ENCODE measurements at places on chromosomes 5 and 9.

- DNase-seq = peak; percentile 47
These were observed 72.7 kb downstream of the ZFAND5 start for GRCh38 chr9:72292256-72292682.

GRCh38 chr5:142057697-142058056 is 44.9 kb upstream of the GNPDA1 start:
- no peak for DNase-seq

DNA sequence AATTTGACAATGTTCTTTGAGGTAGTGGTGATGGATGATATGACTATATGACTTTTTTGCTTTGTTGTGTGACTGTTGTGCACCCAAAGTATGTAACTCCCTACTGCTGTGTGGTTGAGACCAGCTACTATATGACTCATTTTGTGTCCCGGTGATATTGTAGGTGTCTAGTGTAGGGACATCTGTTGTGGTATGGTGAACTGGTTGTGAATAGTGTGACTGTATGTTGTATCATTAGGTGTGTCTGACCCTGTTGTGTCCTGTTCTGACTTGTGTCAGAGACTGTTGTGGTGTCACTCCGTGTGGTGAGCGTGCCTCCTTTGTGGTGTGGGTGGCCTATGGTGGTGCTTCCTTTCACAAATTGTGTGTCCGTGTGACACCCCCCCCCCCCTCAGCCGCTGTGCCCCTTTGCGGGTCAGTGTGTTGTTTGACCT is 11.2 kb upstream of the CXXC5 start:
- DNase-seq = peak; percentile 75

DNA sequence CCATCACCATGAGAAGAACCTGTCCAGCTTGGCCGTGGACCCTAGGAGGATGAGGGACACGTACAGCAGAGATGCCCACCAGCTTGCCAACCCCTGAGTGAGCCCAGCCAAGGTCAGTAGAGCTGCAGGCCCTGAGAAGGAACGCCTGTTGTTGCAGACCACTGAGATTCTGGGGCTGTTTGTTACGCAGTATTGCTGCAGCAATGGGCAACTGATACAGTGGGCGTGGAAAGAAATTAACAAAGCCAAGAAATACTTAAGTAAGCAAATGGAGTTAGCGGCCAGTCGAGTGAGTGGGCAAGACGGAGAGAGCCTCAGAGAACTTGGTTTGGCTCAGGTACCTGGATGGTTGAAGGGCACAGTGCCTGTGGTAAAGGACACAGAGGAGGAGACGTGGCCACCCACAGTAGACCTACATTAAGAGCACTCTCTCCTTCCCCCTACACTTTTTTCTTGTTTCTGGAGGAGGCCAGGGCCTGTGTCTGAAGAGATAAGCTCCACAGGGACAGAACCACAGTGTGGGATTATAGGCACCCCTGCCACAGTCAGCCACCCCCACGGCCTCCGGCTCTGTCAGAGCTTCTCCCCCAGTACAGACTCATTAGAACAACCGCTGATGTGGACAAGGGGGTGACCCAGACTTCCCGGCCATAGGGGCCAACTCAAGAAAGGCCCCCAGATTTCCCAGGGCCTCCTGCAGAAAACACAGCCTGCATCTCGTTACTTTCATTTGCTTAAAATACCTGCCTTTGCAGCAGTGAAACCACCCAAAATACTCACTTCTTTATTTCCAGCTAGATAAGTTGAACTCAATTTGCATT is 40.1 kb upstream of the GRHPR start:
- no peak for DNase-seq

DNA sequence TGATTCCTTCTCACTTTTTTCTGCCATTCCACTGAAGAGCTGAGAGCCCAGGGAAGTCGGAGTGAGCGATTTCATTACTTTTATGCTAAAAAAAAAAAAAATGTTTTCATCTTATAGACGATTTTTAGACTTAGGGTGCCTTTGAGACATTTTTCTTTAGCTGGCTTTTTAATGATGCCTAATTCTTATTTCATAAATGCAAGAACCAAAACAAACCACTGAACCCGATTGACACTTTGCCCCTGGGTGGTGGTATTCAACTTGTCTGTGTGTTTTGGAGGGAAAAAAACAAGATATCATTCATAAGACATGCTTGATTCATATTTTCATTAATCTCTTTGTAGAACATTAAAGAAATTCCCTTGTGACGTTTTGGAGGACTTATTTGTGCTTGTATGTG is 2.4 kb downstream of the TLE4 start:
- no peak for DNase-seq

GRCh38 chr5:41334221-41334620 is 120.9 kb upstream of the C6 start:
- no peak for DNase-seq

GRCh38 chr5:160970605-160971191 is 118.7 kb upstream of the ATP10B start:
- no peak for DNase-seq

- DNase-seq = no peak
These were observed 83.5 kb upstream of the HSPA9 start for GRCh38 chr5:138658676-138659075.

- no peak for DNase-seq
These were observed 419.4 kb downstream of the MTRR start for GRCh38 chr5:8288334-8288733.

- no peak for DNase-seq
These were observed 44.2 kb downstream of the FAF2 start for GRCh38 chr5:176492431-176492830.

- DNase-seq = no peak
These were observed 94.5 kb downstream of the CFAP90 start for GRCh38 chr5:7756453-7756852.

- DNase-seq = no peak
These were observed 34.9 kb upstream of the BASP1 start for GRCh38 chr5:17182494-17182893.

- no peak for DNase-seq
These were observed 258.1 kb downstream of the MSX2 start for GRCh38 chr5:174982485-174982884.

GRCh38 chr9:121192959-121193640 is 8.6 kb downstream of the RAB14 start:
- DNase-seq = no peak

- no peak for DNase-seq
These were observed 151.0 kb downstream of the MYO10 start for GRCh38 chr5:16784843-16785791.

- no peak for DNase-seq
These were observed 73.7 kb downstream of the PPARGC1B start for GRCh38 chr5:149803641-149804468.

DNA sequence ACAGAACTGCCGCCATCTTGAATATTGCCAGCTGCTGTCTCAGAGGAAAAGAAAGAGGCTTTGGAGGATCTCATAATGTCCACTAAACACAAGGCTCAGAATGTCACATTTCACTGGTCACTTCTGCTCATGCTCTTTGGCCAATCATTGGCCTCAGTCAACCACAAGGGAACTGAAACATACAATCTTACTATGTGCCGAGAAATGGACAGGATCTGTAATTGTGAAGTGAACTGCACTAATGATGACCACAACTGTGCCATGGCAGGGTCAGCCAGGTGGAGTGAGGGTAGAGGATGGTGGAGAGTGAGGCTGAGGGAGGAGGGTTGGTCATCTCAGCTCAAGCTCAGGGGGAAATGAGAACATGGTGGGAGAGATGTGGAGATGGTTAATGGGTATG is 32.8 kb downstream of the GDNF start:
- no peak for DNase-seq

- no peak for DNase-seq
These were observed 205.8 kb downstream of the TMEM38B start for GRCh38 chr9:105900123-105900522.

DNA sequence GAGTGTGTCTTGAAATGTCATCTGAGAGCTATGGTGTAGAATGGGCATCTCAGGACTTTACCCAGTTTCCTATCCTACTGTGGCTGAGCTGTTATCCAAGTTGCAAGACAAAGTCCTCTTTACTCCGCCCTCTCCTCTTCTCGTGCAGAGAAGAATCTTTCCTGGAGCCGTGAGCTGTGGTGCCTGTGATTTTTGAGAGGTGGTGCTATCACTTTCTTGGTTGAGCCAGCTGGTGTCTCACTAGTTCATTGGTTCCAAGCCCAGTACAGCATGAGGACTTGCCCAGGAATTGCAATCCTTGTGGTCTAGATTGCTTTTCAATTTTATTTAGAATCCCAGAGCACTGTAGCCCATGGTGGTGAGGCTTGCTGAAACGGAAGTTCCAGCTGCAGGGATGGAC is 2300.3 kb downstream of the MAT2B start:
- DNase-seq = no peak

DNA sequence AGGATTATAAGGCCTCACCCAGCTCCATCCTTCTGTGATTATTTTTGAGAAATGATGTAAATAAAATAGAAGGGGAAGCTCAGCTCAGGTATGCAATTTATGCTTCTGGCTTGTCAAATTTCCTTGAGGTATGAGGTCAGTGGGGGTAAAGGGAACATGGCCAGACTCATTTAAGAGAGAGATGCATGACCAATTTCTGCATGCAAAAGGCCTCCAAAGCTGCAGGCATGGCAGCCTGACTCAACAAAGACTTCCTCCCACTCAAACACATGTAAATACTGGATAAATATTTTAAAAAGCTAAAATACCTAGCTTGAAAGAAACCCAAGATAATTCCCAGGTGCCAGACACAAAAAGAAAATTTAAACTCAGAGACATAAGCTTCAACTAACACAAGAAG is 101.4 kb upstream of the SLC1A3 start:
- no peak for DNase-seq

GRCh38 chr5:126542441-126542840 is 52.6 kb downstream of the ALDH7A1 start:
- no peak for DNase-seq

GRCh38 chr5:142551338-142552067 is 134.4 kb downstream of the FGF1 start:
- DNase-seq = no peak

DNA sequence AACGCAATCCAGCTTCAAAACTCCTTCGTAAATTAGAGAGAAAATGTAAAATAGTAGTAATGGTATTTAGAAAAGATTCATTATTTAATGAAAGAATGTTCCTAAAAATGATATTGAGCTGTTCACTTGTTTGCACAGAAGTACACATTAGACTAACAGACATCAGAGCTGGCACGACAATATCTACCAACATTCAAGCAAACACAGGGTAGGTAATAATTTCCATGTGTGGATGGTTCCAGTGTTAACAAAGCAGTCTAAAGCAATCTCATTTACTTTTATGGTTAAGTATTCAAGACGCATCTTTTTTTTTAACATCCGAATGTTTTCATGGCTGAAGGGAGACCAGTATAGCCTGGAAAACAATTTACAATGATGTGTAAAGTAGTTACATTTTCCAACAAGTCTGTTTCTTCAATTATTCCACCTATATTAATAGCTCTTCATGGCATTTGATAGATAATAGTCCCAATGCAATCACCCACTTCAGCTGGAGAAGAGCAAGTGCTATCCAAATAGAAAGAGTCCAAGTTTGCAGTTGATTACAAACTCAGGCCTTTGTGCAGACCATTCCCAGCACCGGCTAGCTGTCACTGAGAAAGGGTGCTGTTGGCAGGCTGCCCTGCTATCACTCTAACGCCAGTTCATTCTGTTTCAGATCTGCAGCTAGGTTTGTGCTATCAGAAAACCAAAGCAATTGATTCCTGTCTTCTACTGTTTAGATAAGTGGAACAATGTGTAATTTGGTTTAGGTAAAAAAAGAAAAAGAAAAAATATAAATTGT is 458.8 kb downstream of the DTWD2 start:
- DNase-seq = peak; percentile 5

GRCh38 chr9:111963995-111964394 is 67.4 kb downstream of the UGCG start:
- no peak for DNase-seq

- no peak for DNase-seq
These were observed 34.9 kb upstream of the ZNF462 start for GRCh38 chr9:106828070-106828469.

- DNase-seq = no peak
These were observed 212.3 kb downstream of the ENC1 start for GRCh38 chr5:74428275-74428674.

DNA sequence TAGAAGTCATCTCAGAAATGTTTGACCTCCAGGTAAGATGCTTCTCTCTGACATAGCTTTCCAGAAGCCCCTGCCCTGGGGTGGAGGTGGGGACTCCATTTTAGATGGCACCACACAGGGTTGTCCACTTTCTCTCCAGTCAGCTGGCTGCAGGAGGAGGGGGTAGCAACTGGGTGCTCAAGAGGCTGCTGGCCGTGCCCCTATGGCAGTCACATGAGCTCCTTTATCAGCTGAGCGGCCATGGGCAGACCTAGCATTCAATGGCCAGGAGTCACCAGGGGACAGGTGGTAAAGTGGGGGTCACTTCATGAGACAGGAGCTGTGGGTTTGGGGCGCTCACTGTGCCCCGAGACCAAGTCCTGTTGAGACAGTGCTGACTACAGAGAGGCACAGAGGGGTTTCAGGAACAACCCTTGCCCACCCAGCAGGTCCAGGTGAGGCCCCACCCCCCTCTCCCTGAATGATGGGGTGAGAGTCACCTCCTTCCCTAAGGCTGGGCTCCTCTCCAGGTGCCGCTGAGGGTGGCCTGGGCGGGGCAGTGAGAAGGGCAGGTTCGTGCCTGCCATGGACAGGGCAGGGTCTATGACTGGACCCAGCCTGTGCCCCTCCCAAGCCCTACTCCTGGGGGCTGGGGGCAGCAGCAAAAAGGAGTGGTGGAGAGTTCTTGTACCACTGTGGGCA is 642 bp downstream of the CSF2 start:
- no peak for DNase-seq

DNA sequence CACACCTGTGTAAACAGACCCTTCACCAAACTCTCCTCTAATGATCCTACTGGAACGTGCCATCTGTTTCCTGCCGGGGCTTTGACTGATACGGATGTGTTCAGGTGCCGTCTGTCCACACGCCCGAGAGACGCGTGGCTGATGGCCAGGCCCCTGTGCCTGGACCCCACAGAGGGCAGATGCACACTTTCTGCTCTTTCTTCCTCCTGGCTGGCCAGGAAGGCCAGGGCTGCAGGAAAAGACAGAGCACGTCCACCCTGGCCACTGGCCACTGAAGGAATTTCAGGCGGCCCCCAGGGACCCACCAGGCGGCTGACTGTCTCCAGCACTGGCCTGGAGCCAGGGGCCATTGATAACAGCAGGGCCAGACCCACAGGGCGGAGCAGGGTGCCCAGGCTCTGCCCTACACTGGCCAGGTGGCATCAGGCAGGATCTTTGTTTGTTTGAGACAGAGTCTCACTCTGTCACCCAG is 3.6 kb upstream of the ENG start:
- peak; percentile 46 for DNase-seq

- DNase-seq = no peak
These were observed 19.2 kb downstream of the RNF145 start for GRCh38 chr5:159190170-159190569.

DNA sequence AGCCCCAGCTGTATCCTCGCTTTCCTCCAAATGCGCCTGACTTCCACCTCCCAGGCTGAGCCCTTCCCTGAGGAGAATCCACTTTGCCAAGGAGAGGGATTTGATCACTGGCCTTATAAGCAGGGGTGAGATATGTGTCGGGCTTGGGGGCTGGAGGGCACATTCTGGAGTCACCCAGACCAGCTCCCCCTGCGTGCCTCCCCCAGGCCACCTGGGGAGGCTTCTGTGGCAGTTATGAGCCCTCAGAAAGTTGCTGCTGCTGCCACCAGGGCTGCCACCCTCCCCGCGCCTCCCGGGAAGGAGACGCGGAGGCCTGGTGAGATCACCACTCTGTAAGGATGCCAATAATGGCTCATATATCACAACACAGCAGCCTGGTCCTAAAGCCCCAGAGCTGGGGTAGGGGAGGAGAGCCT is 211.5 kb downstream of the PAPPA start:
- DNase-seq = no peak

- no peak for DNase-seq
These were observed 272.8 kb downstream of the DENND1A start for GRCh38 chr9:123657099-123657498.
